ENCODE measurements at places on chromosomes 1 and 21. TPM values are rescaled to one million over a fixed set of nuclear protein-coding genes. Genes with fewer than 3 reads are reported as not detected.

The MSH4 gene
- polyA plus RNA-seq, result 0.39 TPM

The LRRC8B gene
- 10.5 TPM for polyA plus RNA-seq

The ACTL8 gene
- not detected for polyA plus RNA-seq

The FAM72C gene
- 3.2 TPM for polyA plus RNA-seq

The C1QA gene
- 14.8 TPM for polyA plus RNA-seq

The TRAF3IP3 gene
- polyA plus RNA-seq, result 2.1 TPM

The KCNK2 gene
- 2.8 TPM for polyA plus RNA-seq

DNA sequence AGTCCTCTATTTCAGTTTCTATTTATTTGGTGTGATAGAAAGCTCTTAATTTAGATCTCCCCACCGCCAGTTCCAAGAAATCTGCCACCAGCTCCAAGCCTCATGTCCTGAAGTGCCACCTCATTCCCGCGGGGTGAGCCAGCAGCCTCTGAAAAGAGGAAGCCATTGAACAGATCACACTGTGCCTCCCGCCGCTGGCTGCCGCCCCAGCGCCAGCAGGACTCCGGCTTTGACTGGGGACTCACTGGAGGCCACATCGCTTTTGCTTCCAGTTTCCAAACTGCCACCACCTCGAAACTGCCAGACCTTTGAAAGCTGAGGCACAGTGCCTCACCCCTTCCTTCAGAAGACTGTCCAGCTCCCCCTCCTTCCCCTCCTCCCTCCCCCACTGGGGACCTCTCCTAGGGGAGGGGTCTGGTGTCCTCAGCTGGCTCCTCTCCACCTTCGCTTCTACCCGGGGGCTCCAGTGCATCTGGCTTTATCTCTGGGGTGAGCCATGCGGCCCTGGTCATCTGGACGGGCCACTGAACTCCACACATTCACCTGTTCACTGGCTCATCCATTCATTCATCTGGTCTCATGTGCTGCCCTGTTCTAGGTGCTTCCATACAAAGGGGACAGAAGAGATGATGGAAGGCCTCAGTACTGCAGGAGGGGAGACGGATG is 58.9 kb downstream of the VPS26C start:
- DNase-seq, result no peak

DNA sequence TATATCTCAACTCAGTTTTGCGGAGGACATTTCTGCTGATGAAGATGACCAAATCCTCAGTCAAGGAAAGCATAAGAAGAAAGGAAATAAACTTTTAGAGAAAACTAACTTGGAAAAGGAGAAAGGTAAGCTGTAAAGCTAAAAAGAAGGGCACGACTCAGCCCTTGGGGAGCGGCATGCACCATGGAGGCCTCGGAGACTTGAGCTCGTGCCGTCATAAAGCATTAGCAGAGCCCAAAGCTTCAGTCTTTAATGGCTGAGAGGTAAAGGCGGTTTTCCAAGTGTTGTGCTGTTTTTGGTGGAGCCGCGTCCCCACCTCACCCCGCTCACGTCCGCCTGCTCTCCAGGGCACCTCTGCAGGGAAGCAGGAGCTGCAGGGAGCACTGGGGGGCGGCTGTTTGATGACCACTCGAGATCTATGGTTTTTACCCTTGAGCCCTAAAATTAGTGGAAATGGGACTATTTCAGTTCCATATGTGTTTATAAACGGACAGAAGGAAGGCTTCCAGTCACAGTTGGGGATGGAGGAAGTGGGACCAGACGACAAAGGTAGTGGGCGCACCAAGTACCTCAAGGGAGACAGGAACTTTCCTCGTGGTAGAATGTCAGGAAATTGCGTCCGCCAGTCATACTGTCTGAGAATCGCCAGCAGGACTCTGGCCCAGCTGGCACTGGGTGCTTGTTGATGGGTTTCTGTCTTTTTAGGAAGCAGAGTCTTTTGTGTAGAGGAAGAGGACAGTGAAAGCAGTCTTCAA is 27.6 kb downstream of the RRP1B start:
- DNase-seq, result no peak

DNA sequence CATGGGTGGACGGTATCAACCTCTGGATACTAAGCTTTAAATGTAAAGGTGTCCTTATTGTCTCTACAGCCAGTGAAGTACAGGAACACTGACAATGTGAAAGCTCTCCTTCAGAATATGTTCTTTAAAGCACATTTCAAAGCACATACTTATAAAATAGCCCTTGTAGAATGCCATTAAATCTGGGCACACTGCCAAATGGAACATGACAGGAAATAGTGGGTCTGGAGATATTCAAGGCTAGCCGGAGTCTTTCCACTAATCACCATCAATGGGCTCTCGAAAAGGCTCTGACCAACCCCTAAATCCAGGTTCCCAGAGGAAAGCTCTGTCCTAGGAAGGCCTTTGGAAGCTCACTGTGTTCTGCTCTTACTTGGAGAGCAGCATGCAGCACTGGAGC is 46.6 kb downstream of the PLD5 start:
- DNase-seq, result no peak

DNA sequence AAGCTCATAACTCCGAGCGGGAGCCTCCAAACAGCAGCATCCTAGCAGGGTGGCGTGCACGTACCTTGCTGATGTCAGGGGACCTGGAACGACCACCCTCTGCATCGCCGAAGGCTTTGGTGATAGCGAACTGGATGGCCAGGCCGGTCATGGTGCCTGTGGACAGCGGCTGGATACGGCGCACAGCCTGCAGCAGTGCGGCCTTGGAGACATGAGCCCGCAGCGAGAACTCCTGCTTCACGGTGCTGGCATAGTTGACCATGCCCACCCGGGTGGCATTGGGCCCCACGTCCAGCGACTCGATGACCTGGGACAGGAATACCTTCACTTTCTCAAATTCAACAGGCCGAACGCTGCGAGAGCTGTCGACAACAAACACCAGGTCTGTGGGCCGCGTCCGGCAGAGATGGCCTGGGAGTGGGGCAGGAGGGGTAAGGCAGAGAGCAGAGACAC is 2.0 kb downstream of the MATN1 start:
- no peak for DNase-seq

GRCh38 chr1:238653693-238654321 is 732.6 kb upstream of the CHRM3 start:
- no peak for DNase-seq

DNA sequence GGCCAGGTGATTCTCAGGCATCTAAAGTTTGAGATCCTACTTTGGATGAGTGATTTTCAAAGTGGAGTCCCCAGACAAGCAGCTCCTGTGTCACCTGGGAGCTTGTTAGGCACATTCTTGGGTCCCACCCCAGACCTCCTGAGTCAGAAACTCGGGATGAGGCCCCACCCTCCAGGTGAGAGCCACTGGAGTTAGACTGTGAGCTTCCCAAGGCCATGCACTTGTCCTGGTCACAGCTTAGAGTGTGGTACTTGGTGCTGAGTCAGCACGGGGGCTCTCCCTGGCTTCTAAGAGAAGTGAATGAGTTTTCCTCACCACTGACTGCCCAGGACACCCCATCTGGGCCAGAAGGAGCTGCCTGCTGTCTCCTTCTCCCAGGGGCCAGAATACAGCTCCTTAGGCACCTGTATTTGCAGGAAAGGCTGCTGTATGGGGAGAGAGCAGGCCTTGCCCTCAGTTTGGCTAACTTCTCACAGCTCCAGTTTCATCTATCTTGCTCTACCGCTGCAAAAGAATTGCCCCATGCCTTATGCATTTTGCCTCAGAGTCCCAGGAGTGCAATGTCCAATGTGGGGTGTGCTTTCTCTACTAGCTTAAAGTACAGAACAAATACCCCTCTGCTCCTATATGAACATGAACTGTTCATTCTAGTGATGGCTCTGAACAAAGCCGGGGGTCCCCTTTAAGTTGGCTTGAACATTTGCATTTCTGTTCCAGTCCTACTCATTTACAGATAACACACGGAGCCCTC is 98.1 kb downstream of the PSMG1 start:
- no peak for DNase-seq

DNA sequence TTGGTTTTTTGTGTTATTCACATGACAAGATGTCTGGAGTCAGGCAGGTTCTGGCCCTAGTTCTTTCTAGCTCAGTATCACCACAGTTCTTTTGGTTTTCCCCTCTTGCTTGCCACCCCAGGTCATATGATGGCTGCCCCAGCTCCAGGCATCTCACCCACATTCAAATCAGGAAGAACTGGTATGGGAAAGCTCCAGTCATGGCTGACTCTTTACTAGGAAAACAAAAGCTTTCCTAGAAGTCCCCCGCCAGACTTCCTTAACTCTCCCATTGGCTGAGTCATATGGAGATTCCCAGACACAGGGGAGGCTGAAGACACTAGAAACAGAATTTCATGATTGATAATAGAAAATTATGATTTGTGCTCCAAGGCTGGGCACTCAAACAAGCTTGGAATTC is 22.1 kb upstream of the EYA3 start:
- no peak for DNase-seq

DNA sequence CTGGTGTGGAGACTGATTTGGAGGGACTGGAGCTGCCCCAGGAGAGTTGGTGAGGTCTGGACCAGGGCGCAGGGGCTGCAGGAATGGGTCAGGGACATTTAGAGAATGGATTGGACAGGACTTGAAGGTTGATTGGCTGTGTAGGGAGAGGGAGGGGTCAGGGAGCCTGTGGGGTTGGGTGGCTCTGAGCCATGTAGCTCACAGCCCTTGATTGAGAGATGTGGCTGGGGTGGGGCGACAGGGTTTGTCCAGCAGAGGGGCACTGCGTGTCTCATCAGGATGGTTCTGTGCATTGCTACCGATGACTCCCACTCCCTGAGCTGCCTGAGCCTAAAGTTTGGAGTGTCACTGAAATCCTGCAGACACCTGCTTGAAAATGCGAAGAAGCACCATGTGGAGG is 12.1 kb downstream of the AZIN2 start:
- DNase-seq, result no peak

GRCh38 chr1:82226186-82226505 is 425.4 kb downstream of the ADGRL2 start:
- no peak for DNase-seq

- peak; percentile 70 for DNase-seq
These were observed 1.1 kb upstream of the JUN start for GRCh38 chr1:58784758-58785441.

- DNase-seq, result peak; percentile 10
These were observed 49.8 kb upstream of the SCAF4 start for GRCh38 chr21:31781737-31782136.

DNA sequence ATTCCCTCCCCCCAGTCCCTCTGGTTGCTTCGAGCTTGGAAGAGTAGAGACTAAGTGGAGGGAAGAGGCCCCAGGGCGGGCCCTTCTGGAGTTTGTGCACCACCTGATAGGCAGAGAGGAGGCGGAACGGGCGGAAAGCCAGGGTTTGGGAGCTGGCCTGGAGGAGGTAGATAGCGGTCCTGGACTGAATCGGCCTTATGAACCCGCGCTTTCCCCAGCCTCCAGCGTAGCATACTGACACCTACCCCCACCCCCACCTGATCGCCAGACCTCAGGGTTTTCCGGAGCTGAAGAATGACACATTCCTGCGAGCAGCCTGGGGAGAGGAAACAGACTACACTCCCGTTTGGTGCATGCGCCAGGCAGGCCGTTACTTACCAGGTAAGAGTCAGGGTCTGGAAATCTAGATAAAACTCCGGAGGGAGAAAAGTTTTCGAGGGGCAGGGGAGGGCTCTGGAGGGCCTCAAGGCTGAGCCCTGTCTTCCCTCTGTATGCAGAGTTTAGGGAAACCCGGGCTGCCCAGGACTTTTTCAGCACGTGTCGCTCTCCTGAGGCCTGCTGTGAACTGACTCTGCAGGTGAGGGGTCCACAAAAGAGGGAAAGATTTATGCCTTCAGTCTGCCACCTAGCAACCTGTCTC is 705 bp downstream of the UROD start:
- no peak for DNase-seq

DNA sequence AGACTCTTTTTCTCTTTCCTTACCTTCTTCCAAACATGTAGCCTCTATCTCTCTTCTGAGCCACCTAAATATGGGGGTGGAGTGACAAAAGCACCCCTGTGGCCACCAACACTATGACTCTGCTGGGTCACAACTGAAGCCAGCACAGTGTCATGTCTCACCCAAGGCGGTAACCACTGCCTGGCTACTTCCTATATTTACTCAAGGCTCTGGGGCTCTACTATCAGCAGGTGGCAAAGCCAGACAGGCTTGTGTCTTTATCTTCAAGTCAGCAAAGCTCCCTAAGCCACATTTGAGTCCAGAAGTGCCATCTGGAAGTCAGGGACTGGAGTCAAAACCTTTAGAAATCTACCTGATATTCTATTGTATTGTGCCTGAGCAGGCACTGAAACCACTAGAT is 1515.2 kb downstream of the PLA2G4A start:
- DNase-seq, result no peak

DNA sequence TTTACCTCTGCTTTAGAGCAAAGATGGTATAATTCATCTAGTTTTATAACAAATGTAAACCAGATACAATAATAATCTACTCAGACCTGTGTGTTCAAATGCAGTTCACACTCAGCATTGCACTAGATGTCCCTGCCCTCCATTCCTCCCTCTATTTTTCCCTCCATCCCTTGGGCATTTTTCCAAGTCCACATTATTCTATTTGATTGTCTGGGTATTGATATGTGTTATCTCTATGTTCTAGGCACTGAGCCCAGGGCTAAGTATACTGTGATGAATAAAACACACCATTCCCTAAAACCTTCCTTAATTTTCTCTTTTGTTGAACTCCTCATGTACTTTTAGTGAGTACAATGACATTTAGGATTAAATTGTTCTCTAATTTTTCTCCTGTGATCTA is 66.2 kb upstream of the HMCN1 start:
- DNase-seq, result no peak

DNA sequence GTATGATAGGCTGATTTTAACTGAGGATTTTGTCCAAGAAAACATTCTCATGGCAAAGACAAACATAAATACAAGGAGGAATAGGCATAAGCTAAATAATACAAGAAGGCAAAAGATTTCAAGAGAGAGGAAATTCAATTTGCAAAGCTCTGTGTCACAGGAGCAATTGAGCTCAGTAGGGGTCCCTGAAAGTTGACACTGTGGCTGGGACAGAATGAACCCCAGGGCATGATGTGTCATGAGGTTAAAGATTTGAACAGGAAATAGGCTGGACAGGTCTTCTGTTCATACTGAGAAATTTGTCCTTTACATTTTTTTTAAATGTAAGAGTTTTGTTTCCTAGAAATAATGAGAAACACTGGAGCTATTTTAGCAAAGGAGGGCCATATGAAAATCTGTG is 555.4 kb upstream of the NEGR1 start:
- DNase-seq, result no peak

DNA sequence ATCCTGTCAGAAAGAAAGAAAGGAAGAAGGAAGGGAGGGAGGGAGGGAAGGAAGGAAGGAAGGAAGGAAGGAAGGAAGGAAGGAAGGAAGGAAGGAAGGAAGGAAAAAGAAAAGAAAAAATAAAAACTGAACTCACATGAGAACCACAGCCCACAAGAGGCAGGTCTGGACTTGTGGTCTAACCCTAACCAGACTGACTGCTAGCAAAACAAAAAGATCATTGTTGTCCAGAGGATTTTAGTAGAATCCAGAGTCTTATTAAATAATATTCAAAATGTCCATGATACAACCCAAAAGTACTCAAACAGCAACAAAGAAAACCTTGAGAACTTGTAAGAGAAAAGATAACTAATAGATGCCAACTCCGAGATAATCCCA is 4.7 kb upstream of the ITGB2 start:
- no peak for DNase-seq
